RWPE1 (cell line): ENCODE measurements at places on chromosomes 3 and 15.

GRCh38 chr15:51629612-51630011, 7.0 kb upstream of the DMXL2 start:
- DNase-seq, result no peak

DNA sequence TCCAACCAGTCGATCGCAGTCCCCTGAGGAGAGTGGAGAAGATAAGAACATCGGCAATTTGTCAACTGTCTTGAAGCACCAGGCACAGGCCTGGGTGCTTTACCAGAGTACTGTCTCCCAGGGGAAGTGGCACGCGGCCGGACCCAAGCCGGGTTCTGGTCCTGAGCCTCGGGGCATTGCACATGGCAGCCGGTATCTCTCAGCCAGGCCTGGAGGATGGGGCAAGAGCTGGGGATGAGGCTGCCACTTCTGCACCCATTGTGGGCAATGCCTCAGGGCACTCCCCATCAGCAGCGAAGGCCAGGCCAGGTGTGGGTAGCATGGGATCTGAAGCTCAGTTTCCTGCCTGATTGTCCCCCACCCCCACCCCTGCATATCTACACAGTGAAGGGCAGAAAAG, 77.5 kb downstream of the ADCY5 start:
- no peak for DNase-seq

- DNase-seq, result no peak
Measured at GRCh38 chr3:129263161-129263910, 13.9 kb downstream of the COPG1 start.

- peak; percentile 17 for DNase-seq
Measured at GRCh38 chr3:23999012-23999641, 54.0 kb downstream of the NR1D2 start.

- no peak for DNase-seq
Measured at GRCh38 chr3:3189961-3190360, 10.5 kb upstream of the CRBN start.

- DNase-seq, result no peak
Measured at GRCh38 chr15:101324524-101325177, 29.6 kb upstream of the SNRPA1 start.

- no peak for DNase-seq
Measured at GRCh38 chr3:123467046-123467445, 18.2 kb upstream of the ADCY5 start.

GRCh38 chr3:160753953-160754352, 2.1 kb upstream of the PPM1L start:
- no peak for DNase-seq

- no peak for DNase-seq
Measured at GRCh38 chr3:57960174-57960505, 48.1 kb upstream of the FLNB start.
